ENCODE measurements at places on chromosomes 6 and 20.

- DNase-seq: no peak
Measured at GRCh38 chr6:170210651-170211403, 80.1 kb downstream of the DLL1 start.

- DNase-seq: no peak
Measured at GRCh38 chr6:130148181-130148580, 74.6 kb downstream of the SAMD3 start.

DNA sequence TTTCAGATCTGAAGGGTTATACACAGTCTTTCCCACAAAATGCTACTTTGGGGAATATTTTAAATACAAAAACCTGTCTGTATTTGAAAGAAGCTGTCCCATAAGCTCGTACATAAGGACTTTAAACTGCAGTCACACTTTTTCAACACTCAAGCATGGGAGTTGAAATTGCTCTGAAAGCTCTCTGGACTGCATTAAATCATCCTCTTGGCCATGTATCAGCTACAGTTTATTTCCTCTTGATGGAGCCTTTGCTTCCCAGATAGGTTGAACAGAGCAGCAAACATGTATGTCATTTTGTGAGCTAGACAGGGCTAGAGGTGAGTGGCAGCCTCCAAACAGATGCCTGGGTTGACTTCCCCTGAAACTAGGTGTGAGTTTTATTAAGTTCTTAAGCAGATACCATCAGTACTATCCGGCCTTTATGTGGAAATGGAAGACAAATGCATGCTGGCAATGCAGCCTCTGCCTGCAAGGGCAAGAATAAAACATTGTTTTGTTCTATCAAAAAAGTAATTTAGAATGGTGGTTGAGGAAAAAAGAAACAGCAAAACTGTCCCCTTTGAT, 105.9 kb upstream of the ENPP5 start:
- no peak for DNase-seq

DNA sequence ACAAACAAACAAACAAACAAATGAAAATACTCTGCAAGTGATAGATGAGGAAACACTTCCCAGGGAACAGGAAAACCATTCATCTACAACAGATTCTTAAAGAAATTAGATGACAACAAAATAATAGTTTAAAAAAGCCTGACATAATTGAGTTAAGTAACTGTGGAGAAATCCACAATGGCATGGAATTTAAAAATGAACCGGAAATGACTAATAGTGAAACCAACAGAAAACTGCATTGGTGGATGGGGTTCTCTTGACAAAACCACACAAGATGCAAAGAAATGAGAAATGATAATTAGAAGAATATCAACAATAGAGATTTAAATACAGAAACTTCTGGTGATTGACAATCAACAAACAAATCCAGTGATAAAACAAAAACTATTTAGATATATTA, 785.6 kb downstream of the QKI start:
- no peak for DNase-seq

GRCh38 chr6:26312501-26313397, 52.2 kb upstream of the BTN3A2 start:
- peak; percentile 89 for DNase-seq

DNA sequence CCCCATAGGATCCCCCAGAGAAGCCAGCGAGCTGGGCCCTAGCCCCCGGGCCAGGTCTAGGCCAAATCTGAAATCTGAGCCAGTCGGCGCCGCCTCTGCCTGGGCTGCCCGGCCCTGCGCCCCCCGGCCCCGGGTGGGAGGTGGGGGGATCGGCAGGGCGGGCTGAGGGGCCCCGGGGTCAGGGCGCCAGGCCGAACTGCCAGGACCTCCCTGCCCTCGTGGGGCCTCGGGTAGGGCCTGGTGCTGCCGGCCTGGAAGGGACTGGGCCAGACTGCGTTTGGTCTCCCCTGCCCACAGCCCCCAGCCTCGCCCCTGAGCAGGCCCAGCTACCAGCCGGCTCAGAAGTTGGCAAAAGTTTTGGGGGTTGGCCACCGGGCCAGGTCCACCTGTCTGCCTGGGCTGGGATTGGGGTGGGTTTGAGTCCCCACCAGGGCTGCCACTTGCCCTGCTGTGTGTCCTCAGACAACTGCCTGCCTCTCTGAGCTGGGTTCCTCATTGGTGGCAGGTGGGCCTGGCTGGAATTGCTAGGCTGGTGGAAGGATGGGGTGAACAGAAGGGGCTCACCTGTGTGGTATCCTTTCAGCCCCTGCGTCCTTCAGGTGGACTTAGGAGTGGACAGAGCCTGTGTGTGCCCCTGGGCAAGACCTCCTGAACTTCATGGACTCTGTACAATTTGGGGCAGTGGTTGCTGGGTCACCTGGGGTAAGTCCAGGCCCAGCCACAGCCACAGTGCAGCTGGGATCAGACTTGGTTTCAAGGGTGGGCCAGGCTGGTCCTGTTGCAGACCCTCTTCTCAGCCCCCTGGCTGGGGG, 801 bp downstream of the SRC start:
- no peak for DNase-seq

DNA sequence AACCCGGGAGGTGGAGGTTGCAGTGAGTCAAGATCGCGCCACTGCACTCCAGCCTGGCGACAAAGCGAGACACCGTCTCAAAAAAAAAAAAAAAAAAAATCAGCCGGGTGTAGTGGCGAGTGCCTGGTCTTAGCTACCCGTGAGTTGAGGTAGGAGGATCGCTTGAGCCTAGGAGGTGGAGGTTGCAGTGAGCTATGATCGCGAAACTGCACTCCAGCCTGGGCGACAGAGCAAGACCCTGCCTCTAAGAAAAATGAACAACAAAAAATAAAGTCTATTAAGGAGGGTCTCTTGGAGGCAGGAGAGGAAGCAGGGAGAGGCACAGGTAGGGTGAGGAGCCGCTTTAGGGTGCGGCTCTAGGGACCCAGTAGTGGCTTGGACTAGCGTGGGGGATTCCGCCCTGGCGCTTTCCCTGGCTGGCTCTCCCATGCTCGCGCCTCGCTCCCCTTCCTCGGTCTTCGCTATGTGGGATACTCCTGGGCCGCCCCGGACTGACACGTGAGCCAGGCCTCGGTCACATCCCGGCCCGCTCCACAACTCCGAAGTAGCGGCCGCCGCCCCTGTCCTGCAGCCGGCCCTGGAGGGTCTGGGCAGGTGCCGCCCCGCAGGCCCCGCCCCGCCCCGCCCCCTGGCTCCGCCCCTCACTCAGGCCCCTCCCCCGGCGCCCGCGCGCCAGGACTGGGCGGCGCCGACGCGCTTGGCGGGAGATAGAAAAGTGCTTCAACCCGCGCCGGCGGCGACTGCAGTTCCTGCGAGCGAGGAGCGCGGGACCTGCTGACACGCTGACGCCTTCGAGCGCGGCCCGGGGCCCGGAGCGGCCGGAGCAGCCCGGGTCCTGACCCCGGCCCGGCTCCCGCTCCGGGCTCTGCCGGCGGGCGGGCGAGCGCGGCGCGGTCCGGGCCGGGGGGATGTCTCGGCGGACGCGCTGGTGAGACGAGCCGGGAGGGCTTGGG, at the start of gene MYBL2:
Gene MYBL2, plus strand, starts transcription at position 739 of the 953 bp plus-strand sequence. Its CDS starts 170 bp downstream, at position 909.
- peak; percentile 68 for DNase-seq
